Activated naive CD4-positive, alpha-beta T cell (primary cell): ENCODE measurements at places on chromosomes 7 and 10.

DNA sequence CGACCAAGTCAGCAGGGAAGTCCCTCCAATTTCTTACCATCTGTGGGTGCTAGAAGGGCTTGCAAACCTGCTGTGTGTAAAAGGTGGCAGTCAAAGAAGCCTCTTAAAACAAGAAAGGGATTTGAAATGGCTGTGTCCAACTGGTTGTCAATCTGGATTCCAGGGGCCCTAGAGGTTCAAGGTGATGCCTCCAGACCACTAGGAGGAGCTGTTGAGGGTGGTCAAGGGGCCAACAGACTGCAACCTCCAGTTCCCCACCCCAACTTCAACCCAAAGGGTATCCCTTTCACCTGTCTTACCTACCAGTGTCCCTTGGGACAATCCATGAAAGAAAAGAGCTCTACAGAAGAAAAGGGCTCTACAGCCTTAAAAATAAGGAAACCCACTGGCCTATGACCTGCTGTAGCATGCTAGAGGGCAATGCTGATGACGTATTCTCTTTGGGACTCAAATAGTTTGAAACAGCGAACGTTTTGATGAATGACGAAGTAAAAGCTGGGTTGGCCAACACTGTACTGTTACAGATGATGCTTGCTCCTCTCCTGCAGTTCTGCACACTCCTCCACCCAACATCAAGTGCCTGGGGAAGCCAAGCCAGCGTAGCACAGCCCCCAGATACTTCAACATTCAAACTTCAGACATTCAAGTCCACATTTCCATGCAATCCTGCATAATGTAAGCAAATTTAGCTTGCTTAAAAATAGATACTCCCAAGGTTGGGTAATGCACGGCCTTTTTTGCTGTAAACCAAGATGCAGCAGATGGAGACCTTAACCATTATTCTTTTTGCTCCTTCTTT, 45.9 kb upstream of the WDR11 start:
- no peak for DNase-seq

DNA sequence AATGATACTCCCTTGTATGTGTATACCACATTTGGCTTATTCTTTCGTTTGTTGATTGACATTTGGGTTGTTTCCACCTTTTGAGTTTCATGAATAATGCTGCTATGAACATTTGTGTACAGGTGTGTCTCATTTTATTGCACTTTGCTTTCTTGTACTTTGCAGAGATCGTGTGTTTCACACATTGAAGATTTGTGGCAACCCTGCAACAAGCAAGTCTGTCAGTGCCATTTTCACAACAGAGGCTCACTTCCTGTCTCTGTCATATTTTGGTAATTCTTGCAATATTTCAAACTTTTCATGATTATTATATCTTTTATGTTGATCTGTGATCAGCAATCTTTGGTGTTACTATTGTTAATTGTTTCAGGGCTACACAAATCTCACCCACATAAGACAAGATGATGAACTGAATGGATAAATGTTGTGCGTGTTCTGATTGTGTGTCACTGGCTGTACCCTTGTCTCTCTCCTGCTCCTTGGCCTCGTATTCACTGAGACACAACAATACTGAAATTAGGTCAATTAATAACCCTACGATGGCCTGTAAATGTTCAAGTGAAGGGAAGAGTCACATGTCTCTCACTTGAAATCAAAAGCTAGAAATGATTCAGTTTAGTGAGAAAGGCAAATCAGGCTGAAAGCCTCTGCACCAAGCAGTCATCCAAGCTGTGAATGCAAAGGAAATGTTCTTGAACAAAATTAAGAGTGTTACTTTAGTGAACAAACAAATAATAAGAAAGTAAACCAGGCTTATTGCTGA, 133.6 kb upstream of the JCAD start:
- no peak for DNase-seq

GRCh38 chr7:120274899-120275298, 1.9 kb downstream of the KCND2 start:
- no peak for DNase-seq

DNA sequence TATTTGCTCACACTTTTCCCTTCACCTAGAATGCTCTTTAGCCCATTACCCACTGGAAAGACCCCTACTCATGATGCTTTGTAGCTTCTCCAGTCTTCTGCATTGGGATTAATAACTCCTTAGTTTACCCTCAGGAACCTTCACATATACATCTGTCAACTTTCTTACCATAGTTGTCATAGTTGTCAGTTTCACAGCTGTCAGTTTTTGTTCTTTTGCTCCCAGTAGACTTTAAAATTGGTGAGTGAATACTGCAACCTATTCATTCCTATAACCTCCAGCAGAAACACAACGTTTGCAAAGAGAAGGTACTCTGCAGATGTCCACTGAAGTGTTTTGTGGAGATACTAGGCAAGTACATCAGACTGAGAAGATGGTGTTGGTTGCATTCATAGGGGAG, 2.6 kb downstream of the PON1 start:
- DNase-seq: no peak

DNA sequence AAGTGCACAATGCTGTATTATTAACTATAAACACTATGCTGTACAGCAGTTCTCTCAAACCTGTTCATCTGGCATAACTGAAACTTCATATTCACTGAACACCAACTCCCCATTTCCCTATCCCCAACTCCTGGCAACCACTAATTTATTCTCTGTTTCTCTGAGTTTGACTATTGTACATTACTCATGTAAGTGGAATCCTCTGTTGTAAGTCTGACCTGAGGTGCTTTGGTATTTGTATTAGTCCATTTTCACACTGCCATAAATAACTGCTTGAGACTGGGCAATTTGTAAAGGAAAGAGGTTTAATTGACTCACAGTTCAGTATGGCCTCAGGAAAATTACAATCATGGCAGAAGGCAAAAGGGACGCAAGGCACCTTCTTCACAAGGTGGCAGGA, 266.3 kb downstream of the PPP1R3A start:
- DNase-seq: no peak

DNA sequence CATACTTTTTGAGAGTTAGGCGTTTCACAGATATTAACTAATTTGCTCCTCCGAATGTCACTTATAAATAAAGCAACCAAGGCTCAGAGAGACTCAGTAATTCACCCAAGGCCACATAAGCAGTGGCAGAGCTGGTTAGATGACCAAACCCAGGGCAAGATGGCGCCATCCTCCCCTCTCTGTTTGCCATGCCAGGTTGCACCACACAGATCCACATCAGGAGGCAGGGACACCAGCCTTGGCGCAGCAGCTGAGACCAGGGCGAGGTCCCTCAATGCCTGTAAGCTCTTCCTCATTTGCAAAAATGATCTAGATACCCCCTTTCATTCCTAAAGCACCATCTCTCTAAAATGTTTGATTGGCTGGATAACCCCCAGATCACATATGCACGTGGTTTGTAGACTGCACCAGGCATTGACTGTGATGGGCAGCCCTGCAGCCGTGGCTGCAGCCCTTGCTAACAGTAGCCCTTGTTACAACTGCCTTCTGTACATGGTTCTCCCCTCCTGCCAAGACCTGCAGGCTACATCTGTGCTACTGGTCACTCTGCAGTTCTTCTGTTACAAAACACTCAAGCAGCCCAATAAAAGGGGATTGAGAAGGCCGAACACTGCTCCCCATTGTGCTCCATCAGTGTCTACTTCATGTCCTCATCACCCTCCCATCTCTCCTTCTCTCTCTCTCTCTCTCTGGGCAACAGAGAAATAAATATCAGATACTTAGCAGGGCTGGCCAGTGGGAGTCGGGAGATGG, 298.6 kb downstream of the PRPF18 start:
- no peak for DNase-seq

DNA sequence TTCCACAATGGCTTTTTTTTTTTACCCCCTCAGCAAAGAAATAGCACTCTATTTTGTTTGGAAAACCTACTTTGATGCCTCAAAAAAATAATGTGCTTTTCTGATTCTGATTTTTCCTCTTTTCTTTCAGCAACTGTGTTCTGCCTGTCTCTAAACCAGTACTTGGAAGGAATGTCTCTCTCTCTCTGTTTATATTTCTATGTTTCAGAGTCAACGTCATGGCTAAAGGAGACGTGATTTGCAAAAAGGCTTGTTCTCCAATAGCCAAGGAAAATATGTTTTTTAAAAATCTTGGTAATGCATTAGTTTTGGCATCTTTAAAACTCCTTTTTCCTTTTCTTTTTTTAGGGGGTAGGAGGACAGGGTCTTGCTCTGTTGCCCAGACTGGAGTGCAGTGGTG, 56.0 kb upstream of the SDK1 start:
- DNase-seq: no peak

GRCh38 chr7:99955247-99955646, 20.6 kb downstream of the AZGP1 start:
- no peak for DNase-seq

DNA sequence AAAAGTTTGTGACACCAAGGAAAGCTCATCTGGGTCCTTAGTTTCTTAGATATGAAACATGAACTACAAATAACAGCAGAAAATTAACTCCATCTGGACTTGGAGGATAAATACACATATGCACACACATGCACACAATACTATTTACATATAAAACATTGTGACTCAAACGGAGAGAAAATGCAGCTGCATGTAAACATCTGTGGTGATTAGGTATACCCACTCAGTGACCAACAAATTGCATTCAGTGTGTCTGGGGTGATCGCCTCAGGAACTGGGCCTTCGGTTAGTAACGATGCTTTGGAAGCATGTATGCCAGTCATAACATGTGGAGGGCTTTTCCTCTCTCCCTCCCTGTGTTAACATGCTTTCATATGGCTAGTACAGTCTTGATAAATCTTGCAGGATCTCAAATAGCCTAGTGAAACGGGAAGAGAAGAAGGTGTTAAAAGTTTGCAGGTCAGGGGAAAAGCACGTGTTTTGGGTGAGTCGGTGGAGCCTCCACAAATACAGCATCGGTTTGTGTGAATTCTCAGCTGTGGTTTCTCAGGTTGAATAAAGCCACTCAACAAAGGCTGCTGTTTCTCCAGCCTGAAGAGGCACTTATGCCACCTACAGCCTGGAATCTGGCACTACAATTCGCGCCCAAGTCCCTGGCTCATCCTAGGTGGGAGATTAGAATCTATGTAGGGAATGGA, 8.7 kb upstream of the GLRX3 start:
- no peak for DNase-seq

DNA sequence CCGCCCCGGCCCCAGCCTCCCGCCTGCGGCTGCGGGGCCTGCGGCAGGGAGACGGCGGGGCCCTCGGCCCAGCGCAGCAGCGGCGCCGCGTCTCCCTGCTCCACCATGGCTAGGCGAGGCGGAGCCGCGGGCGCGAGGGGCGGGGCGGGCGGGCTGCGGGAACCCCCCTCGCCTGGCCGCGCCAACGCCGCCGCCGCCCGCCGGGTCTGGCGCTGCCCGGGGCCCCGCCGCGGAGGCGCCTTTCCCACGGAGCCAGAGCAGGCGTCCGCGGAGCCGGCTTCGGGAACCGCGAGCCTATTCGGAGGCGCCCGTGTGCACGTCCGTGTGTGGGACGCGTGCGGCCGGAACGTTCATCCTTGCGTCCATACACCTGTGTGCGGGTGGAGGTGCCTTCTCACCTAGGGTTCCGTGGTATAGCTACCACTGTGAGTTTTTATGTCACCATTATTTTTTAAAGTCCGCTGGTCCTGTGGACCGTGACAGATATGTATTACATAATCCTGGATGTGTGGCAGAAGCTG, at the start of gene DENND11:
Gene DENND11, minus strand, starts transcription at position 120 of the 521 bp plus-strand sequence. Its CDS starts 13 bp downstream, at position 107.
- DNase-seq: no peak

- DNase-seq: no peak
Observed at GRCh38 chr7:157909370-157909769, 572.6 kb downstream of the DNAJB6 start.

- no peak for DNase-seq
Observed at GRCh38 chr7:144776447-144776846, 59.4 kb downstream of the TPK1 start.

DNA sequence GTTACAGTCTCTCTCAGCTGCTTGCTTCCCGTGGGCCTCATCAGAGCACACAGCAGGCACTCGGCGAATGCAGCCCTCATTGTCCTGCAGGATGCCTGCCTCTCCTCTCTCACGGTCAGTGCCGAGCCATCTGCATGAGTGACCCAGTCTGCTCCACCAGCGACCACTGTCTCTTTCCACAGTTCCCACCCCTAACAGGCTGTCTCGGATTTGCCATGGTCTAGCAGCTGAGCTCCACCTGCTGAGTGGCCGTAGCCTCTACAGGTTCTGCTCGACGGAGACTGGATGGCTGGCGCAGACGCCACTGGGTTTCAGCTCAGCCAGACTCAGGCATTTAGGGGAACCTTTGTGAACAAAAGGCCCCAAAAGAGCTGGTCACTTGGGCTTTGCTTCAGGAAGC, 209.4 kb upstream of the FOXK1 start:
- DNase-seq: no peak

- DNase-seq: no peak
Observed at GRCh38 chr7:13104128-13104527, 416.7 kb downstream of the ARL4A start.

DNA sequence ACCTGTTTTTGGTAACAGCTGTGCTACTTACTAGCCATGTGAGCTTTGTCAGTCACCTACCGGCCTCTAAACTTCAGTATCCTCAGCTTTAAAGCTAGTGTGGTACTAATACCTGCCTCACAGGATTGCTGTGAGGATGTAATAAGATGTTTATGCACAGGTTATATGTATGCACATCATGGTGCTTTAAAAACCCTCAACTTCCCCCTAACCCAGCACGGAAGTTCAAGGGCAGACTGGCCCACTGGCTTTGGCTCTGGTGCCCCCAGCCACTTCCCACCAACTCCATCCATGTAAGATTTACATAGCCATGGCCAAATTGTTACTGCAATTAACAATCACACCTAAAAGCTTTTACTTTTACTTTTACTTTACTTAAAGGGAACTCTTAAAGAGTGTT, 676.0 kb upstream of the GALNT17 start:
- DNase-seq: no peak

- no peak for DNase-seq
Observed at GRCh38 chr7:25638068-25638467, 409.8 kb upstream of the NPVF start.

DNA sequence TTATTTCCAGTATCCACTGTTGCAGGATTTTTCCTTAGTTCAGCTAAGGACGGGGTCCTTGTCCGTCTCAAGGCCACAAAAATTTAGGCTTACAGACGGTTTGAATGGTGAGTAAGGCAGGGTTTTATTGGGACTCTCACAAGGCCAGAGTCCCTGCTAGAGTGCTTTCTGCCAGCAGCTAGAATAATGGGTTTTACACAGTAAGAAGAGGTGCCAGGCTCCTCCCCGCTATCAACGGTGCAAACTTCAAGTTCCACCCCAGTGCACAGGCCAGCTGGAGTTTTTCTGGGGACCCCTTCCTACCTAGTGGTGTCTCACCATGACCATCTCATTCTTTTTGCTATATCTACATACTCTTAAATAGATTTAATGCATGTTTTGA, 198.5 kb upstream of the KCTD7 start:
- no peak for DNase-seq

GRCh38 chr10:11447586-11447985, 163.9 kb downstream of the USP6NL start:
- no peak for DNase-seq
